ENCODE measurements at places on chromosomes 4 and X.

GRCh38 chr4:174053895-174054294 lies 229.6 kb downstream of the FBXO8 start:
- no peak for DNase-seq

GRCh38 chr4:71009086-71009485 lies 15.6 kb downstream of the DCK start:
- no peak for DNase-seq

DNA sequence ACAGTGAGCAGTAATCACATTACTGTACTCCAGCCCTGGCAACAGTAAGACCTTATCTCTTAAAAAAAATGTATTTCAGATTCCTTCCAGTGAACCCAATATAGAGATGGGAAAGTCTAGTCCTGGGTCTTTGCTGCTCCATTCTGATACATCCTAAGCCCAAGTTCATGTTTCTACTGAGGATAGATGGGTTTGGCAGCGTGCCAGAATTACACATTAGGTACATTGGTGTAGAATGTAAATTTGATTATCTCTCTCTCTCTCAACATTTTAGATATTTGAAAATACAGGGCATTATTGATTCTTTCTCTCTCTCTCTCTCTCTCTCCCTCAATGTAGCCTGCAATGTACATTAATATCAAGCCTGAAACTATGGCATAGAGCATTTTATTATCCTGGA lies 43.5 kb upstream of the ZNF330 start:
- no peak for DNase-seq

- DNase-seq: no peak
Measured at GRCh38 chr4:28391877-28392276, 1531.2 kb downstream of the STIM2 start.

- no peak for DNase-seq
Measured at GRCh38 chrX:119981286-119982070, 37.9 kb upstream of the NKAP start.

DNA sequence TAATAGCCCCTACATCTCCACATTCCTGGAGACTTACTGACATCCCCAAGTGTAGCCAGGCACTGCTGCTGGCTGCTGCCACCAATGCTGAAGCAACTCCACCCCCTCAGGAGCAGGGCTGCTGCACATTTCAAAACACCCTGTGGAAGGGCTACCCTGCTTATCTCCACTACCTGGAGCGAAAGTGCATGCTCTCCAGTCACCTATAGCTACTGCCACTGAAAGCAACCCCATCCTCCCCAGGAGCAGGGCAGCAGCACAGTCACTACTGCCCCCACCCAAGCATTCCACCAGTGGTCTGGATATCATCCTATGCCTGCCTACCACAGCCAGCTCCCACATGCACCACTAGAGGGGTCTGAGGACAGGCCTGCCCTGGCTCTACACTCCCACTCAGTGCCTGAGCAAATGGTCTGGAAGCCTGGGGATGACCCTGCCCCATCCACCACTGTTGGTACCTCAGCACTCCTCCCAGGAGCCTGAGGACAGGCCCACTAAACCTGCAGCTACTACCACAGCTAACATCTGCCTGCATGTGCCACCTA lies 55.3 kb downstream of the MANBA start:
- DNase-seq: no peak

- DNase-seq: no peak
Measured at GRCh38 chr4:84879651-84880200, 86.8 kb downstream of the WDFY3 start.

All from CD4-positive, alpha-beta T cell treated with Interleukin-21 for 1 hour (primary cell).